ENCODE measurements at places on chromosomes 2 and 18. TPM values are rescaled to one million over a fixed set of nuclear protein-coding genes. Genes with fewer than 3 reads are reported as not detected.
A peak's percentile ranks its signal among the peaks of the same experiment; 100 is the strongest.

Gene TGIF1
- 101 TPM for total RNA-seq

Gene COLEC12
- 0.02 TPM for total RNA-seq

- DNase-seq: no peak
Observed at GRCh38 chr2:8752385-8752784, 70.5 kb downstream of the ID2 start.

DNA sequence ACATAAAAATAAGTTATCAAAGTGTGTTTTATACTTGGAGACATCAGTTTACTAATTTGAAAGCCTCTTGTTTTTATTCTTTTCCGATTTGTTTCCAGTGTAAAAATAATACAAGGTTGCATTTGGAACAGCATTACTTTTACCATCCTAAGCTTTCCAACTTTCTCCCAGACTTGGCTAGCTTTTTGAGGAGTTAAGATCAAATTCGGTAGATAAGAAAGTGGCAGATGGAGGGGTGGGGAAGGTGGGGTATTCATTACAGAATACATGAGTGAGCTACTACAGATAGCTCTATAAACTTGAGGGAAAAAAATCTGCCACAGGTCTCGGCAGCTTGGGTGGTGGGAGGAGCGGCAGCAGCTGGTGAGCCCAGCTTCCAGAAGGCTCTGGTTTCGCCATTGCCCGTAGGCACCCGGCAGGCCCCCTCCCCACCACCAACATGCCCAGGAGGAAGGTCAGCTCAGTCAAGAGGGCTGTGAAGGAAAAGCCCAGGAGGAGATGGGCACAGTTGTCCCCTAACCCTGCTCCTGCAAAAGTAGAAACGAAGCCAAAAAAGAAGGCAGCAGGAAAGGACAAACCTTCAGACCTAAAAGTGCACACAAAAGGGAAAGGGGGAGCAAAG lies 18.6 kb upstream of the RMC1 start:
- DNase-seq: no peak

Gene GALNT5
- total RNA-seq: not detected

DNA sequence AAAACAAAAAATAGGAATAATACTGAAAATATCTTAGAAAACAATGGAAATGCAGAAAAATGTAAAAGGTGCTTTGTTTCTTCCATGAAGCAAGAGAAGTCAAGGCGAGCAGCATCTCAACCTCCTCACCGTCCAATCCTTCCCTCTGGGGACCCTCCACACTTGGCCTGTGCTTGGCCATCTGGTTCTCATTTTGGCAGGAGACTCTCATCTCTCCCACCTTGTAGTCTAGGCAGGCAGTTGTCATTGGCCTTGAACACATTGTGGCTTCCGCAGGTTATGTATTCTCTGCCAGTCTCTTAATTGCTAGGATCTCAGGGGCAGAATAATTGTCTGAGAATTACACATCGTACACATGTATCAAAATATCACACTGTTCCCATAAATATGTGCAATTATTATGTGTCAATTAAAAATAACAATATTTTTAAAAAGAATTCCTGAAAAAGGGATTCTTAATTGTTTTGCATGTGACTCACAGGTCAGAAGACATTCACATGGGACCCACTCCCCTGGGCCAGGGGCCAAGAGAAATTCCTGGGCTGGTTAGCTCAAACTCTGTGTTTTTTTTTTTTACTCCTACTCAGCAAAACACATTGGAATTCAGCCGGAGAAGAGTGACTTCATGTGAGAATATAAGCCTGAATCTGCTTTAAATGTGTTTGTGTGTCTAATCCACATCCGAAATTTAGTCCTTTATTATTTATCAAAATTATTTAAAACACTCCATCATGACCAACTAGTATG lies 14.0 kb upstream of the ANKRD62 start:
- peak; percentile 47 for DNase-seq

DNA sequence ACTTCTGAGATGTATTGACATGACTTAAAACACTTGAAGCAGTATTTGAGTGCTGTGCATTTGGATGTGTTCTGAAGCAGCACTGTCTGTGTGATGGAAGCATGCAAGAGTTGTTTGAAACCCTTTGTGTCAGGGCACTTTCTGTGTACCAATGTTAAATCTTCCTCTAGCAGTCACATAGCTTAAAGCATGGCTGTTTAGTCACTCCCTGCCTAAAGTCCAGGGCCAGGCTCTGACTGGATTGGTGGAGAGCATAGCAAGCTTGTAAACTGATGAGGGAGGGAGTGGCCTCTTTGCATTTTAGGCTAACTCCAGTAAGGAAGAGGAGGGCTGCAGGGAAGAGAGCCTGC lies 73.5 kb downstream of the MYO1B start:
- DNase-seq: peak; percentile 48

All from A172 (cell line).